NCI-H1417 (cell line): ENCODE measurements at places on chromosomes 5 and 9.

GRCh38 chr5:131627207-131627865, 7.7 kb downstream of the RAPGEF6 start:
- no peak for DNase-seq

GRCh38 chr5:159048298-159048697, 51.4 kb downstream of the EBF1 start:
- DNase-seq, result no peak

GRCh38 chr5:132009706-132010405, 1.6 kb downstream of the ACSL6 start:
- no peak for DNase-seq

- no peak for DNase-seq
These were observed 149.9 kb upstream of the PRR16 start for GRCh38 chr5:120314191-120314590.

- DNase-seq, result no peak
These were observed 12.6 kb downstream of the RAPGEF1 start for GRCh38 chr9:131727184-131727759.

- peak; percentile 39 for DNase-seq
These were observed at the start of gene GPR107 for GRCh38 chr9:130053504-130054324. GPR107 (plus strand) TSS chr9:130053906; CDS start chr9:130053933, 27 bp downstream.

DNA sequence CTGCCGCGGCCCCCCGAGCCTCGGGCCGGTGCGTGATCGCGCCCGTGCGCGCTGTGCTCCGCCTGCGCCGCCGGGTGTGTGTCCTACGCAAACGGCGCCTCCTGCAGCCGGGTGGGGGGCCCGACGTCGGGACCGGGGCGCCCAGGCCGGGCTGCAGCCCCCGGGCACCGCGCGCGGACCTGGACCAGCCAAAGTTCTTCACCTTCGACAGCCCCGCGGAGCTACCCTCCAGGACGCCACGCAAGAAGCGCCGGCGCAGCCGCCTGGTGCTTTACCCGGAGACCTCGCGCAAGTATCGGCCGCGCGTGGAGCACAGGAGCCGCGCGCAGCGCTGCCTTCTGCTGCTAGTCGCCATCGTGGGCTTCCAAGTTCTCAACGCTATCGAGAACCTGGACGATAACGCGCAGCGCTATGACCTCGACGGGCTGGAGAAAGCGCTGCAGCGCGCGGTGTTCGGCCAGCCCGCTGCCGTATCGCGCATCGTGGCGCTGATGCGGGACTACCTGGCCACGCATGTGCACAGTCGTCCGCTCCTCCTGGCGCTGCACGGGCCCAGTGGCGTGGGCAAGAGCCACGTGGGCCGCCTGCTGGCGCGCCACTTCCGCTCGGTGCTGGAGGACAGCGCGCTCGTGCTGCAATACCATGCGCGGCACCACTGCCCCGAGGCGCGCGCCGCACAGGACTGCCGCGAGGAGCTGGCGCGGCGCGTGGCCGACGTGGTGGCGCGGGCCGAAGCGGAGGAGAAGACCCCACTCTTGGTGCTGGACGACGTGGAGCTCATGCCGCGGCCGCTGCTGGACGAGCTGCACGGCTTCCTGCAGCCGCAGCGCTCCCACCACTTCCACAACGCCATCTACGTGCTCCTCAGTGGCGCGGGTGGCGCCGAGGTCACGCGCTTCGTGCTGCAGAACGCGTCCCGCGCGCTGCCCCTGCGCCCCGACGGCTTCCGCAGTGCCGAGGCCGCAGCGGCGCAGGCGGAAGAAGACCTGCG, 1.5 kb downstream of the TOR4A start:
- DNase-seq, result no peak

- DNase-seq, result no peak
These were observed 47.5 kb upstream of the SLC1A1 start for GRCh38 chr9:4442806-4443205.

- DNase-seq, result no peak
These were observed 26.8 kb upstream of the TXNDC8 start for GRCh38 chr9:110364451-110364850.

DNA sequence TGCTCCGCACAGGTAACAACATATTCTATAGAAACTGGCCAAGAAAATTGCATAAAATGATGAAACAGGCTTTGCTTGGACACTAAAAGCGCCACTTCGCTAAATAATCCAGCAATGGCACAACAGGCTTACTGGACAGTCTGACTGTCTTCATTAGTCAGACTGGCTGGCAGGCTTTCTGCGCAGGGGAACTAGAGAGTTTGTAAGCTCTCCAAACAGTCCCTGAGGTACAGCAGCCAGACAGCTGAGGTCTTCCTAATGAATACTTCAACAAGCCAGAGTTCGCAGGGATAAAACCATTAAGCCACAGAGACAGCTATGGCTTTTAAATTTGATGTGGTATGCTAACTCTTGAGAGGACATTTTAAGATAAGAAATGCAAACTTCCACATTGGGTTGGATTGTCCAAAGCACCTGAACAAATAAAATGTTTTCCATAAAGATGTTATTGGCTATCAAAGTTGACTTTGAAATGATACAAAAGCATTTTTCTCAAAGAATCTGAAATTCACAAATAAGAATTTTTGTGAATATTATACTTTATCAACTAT, 20.7 kb downstream of the PLK2 start:
- peak; percentile 36 for DNase-seq

DNA sequence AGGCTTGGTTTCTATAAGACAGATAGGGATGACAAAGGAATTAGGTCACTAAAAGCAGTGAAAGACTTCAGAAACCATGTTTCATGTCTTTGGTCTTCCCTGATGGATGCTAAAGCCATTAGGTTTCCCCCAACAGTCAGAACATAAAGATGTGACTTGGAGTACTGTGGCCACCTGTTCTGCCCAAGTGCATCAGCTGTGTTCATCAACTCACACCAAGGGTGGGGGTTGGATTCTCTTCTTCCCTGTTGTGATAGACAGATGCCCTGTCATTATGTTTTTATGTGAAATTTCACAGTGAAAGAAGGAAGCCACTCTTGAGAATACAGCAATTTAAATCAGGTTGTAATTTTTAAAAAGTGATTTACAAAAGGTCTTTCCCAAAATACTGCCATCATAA, 196.8 kb downstream of the SH3GL2 start:
- DNase-seq, result peak; percentile 51

- DNase-seq, result no peak
These were observed 119.5 kb upstream of the OSMR start for GRCh38 chr5:38726279-38726678.

- peak; percentile 99 for DNase-seq
These were observed 165.4 kb upstream of the RAI14 start for GRCh38 chr5:34490506-34491250.

- DNase-seq, result no peak
These were observed 118.1 kb upstream of the CCDC112 start for GRCh38 chr5:115414406-115415142.

DNA sequence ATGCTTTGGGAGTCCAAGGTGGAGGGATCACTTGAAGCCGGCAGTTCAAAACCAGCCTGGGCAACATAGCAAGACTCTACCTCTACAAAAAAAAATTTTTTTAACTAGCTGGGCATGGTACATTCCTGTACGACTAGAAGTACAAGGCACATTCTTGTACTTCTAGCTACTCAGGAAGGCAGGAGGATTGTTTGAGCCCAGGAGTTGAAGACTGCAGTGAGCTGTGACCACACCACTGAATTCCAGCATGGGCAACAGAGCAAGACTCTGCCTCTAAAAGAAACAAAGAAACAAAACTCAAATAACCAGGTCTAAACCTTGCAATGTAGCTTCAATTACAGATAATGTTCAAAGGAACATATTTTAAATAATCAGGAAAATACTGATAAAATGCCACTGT, 56.2 kb downstream of the SSBP2 start:
- DNase-seq, result no peak

- DNase-seq, result peak; percentile 95
These were observed 520.0 kb upstream of the C9orf72 start for GRCh38 chr9:28092981-28093936.

DNA sequence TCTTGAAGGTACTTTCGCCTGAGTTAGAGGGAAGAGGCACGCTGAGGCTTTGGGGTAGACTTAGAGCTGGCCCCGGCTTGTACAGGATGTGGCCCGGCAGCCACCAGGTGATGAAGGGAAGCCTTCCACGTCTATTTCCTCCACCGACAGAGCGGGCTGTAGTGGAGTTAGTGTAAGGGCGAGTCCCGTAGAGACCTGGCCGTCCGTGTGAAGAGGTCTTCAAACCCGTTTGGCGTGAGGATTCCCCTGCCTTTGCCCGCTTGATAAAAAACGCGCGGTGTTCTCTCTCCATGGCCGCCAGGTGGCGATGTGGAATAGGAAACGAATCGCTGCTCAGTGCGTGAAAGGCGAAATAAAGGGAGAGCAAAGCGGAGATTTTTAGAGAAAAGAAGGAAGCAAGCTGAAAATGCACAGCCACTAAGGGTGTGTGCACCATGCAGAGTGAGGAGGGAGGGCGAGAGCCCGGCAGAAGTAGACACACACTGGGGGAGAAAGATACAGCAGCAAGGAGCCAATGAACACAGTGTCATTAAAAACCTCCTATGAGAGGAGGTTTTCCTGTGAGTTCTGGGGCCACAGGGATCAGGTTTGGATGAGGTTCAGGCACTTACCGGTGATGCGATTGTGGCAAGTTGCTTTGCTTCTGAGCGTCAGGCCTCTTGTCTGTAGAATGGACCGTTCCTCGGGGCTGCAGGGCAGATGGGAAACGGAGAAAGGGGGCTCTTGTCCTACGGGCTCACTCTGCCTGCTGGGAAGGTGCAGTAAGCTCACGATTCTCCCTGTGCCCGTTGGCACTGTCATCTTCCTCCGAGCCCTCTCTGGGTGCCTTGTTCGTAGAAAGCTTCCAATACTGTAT, 34.2 kb downstream of the STC2 start:
- peak; percentile 86 for DNase-seq

- no peak for DNase-seq
These were observed 23.2 kb downstream of the DOCK8 start for GRCh38 chr9:237858-238345.
